NCI-H345 (cell line): ENCODE measurements at places on chromosomes 1 and 21.

DNA sequence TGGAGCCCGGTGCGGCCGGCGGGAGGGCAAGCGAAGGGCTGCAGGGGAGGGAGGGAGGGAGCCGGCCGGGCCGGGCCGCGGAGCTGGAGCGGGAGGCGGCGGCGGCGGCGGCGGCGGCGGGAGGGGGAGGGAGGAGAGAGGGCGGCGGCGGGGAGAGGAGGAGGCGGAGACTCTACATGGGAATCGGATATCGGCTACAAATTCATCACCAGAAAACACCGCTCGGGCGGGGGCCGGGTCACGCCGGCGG lies at the start of gene AKT3:
Gene AKT3 (minus strand): TSS at position 42 of the 250 bp plus-strand sequence. CDS start 7,073 bp downstream, outside the sequence.
- peak; percentile 90 for DNase-seq

DNA sequence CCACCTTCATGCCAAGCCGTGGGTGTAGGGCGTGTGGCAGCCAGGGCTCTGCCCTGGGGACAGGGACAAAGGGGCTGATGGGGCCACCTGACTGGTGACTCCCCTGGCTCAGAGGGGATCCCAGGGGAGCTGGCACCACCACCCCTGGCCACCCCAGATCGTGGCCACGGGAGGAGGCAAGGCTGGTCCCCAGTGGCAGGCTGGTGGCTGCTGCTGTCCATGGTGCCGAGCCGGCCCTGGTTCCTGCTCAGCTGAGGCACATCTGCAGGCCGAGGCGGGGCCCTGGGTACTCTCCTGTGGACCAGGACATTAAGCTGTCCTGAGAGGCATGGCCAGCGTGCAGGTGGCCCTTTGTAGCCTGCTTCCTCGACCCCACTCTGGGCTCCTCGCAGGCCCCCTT lies 6.5 kb downstream of the PLCH2 start:
- DNase-seq, result no peak

- no peak for DNase-seq
Measured at GRCh38 chr1:230414694-230415093, 11.4 kb downstream of the PGBD5 start.

DNA sequence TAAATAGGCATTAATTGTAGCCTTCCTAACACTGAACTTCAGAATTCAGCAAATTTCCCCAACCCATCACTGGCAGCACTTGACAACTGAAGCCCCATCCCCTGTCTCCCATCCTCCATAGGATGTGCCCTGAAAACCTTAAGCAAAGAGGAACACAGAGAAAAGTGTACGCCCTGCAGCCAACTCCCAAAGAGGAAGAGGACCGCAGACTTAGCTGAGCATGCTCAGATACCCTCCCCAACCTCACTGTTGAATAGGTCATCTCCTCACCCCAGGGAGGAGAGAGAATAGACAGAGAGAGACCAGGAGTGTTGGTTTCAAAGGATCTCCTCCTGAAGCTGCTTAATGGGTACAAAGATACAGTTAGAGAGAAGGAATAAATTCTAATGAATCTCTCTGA lies 50.5 kb downstream of the CD2 start:
- no peak for DNase-seq

DNA sequence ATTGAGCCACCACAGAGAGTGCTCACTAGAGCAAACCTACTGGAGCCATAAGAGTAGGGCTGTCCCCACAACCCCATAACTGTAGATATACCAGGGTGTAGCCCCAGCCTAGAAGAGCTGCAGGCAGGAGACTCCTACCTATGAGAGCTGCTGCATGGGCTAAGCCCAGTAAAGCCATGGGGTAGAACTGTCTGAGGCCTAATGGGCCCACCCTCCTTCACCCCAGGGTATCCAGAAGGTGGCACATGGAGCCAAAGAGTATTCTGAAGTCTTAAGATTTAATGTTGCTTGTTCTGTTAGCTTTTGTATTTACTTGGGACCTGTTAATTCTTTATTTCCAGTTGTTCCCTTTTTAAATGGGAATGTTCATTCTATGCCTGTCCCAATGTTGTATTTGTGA lies 1193.7 kb upstream of the ADGRL2 start:
- no peak for DNase-seq
